ENCODE measurements at places on chromosomes 2 and 18.

GRCh38 chr2:45382744-45383143 is 228.3 kb downstream of the SRBD1 start:
- peaks cover 21% of the 10 kb centered on the region for H3K4me1 ChIP-seq
- H3K27me3 ChIP-seq, result no peaks in the 10 kb centered on the region
- no peak overlapping the region for H3K4me3 ChIP-seq
- H3K27ac ChIP-seq, result no peak overlapping the region
- H3K36me3 ChIP-seq, result no peaks in the 10 kb centered on the region

GRCh38 chr2:235716875-235717496 is 223.1 kb downstream of the AGAP1 start:
- H3K4me1 ChIP-seq, result 0 out of 2 replicates have a peak, but pooled peaks cover 4% of the 10 kb centered on the region
- H3K27me3 ChIP-seq, result no peaks in the 10 kb centered on the region
- no peak overlapping the region for H3K27ac ChIP-seq
- no peaks in the 10 kb centered on the region for H3K36me3 ChIP-seq
- no peak for DNase-seq

DNA sequence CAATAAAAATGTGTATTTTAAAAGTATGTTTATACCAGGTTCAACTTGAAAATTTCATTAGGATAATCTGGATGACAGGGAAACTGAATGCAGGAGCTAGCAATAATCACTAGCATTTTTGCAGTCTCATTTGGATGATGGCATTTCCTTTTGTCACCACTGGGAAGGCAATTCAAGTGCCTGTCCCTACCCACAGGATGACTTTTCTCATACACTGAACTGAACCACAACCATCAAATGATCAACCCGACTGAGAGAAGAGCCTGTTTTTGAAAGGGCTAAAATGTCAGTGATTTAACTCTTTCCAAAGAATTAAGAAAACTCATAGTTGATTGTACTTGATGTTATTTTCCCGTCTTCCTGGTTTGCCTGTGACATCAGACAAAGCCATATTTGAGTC is 115.0 kb downstream of the FAM124B start:
- no peak overlapping the region for H3K4me3 ChIP-seq
- H3K27me3 ChIP-seq, result peaks cover 9% of the 10 kb centered on the region
- no peaks in the 10 kb centered on the region for H3K36me3 ChIP-seq

DNA sequence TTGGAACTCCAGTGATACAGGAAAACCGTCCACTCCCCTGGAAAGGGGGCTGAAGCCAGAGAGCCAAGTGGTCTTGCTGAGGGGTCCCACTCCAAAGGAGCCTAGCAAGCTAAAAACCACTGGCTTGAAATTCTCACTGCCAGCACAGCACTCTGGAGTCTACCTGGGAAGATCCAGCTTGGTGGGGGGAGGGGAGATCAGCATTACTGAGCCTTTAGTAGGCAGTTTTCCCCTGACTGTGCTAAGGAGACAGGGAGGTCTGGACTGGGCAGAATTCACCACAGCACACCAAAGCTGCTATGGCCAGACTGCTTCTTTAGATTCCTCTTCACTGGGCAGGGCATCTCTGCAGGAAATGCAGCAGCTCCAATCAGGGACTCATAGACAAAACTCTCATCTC is 510.7 kb upstream of the LRRTM1 start:
- H3K27ac ChIP-seq, result no peak overlapping the region
- H3K4me1 ChIP-seq, result no peaks in the 10 kb centered on the region
- no peaks in the 10 kb centered on the region for H3K27me3 ChIP-seq
- H3K36me3 ChIP-seq, result 0 out of 2 replicates have a peak, but pooled peaks cover 4% of the 10 kb centered on the region
- no peak overlapping the region for H3K4me3 ChIP-seq
- no peak for DNase-seq

DNA sequence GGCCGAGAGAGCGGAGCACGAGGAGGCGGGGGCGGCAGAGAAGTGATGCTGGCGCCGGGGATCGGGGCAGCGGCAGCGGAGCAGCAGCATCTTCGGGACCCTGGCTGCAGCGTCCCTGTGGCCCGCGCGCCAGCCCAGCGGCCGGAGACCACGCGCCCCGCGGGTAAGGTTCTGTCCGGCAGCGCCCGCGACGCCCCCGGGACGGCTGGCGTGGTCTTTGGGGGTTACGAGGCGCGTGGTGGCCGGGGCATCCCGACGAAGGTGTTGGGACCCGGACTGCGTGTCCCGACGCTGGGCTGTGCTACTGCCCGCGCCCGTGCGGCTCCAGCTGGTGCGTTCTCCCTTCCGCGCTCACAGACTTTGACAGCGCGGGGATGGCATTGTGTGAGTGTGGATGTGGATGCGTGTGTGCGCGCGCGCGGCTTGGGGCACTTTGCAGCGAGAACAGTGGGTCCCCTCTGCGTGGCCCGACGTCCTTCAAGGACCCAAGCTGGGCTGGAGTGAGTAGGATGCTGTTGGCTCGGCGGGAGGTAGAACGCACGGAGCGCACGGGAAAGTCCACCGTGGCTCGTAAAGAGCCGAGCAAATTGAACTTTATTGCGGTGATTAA is 405.0 kb downstream of the XIRP2 start:
- H3K27ac ChIP-seq, result no peak overlapping the region
- peaks cover 6% of the 10 kb centered on the region for H3K27me3 ChIP-seq
- no peaks in the 10 kb centered on the region for H3K36me3 ChIP-seq
- no peak for DNase-seq

DNA sequence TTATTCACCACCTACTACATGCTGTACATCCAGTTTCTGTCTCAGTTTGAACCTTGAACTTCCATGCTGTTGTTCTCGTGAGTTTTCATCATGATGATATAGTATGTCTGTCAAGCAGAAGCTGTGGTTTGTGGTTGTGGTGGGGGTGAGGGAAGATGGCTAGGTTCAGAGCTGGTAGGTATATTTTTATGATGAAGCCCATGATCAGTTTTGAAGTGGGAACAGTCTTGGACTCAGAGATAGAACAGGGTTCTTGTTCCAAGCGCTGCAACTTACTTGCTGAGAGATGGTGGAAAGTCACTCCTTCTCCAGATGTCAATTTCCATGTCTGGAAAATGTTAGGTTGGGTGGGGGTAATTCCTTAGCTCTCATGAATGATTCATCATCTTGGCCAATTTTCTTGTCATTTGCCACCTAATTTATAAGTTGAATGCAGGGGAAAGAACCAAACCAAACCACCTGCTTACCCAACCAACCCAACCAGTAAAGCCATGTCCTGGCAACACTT is 21.6 kb downstream of the PMAIP1 start:
- H3K27me3 ChIP-seq, result peaks cover 9% of the 10 kb centered on the region
- DNase-seq, result no peak
- no peak overlapping the region for H3K4me3 ChIP-seq
- no peaks in the 10 kb centered on the region for H3K36me3 ChIP-seq

DNA sequence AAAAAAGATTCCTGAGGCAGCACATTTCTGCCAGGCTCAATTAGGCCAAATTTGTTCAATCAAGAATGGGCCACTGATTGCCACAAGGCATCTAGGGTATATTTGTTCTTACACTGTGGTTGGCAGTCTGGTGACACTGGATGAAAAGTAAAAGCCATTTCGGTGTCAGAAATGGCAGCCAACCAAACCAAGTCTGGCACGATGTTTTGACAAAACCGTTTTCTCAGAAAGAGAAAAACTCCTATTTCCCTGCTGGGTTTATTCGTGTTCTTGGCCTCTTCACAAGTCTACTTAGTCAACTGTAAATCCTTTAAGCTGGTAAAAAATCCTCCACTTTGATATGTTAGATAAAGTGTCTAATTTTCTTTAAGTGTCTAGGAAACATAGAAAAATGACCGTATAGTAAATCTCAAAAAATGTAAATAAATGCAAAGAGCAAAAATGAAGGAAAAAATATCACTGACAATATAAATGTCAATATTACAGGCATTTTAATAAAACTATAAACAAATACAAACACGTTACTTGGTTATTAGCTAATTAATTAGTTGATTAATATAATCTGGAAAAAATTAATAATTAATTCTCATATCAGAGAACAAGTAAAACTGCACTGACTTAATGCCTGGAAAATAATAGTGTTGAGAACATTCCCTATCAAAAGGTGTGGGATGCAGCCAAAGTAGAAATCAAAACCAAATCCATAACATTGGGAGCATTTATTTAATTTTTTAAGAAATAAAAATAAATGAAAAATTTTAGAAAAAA is 182.0 kb upstream of the ZNF804A start:
- DNase-seq, result no peak
- no peaks in the 10 kb centered on the region for H3K4me1 ChIP-seq
- H3K27ac ChIP-seq, result no peak overlapping the region
- H3K4me3 ChIP-seq, result no peak overlapping the region
- no peaks in the 10 kb centered on the region for H3K36me3 ChIP-seq
